DMS79 (cell line): ENCODE measurements at places on chromosomes 11 and 22.
A peak's percentile ranks its signal among the peaks of the same experiment; 100 is the strongest.

- no peak for DNase-seq
Measured at GRCh38 chr22:48222742-48223487, 1460.5 kb downstream of the TBC1D22A start.

- DNase-seq, result peak; percentile 70
Measured at GRCh38 chr11:10930972-10931760, 73.3 kb upstream of the ZBED5 start.

- no peak for DNase-seq
Measured at GRCh38 chr11:70637949-70638583, 239.7 kb downstream of the CTTN start.

GRCh38 chr11:1642288-1643145 is 12.9 kb downstream of the KRTAP5-5 start:
- DNase-seq, result no peak

- no peak for DNase-seq
Measured at GRCh38 chr11:30392221-30392784, 69.4 kb downstream of the ARL14EP start.

DNA sequence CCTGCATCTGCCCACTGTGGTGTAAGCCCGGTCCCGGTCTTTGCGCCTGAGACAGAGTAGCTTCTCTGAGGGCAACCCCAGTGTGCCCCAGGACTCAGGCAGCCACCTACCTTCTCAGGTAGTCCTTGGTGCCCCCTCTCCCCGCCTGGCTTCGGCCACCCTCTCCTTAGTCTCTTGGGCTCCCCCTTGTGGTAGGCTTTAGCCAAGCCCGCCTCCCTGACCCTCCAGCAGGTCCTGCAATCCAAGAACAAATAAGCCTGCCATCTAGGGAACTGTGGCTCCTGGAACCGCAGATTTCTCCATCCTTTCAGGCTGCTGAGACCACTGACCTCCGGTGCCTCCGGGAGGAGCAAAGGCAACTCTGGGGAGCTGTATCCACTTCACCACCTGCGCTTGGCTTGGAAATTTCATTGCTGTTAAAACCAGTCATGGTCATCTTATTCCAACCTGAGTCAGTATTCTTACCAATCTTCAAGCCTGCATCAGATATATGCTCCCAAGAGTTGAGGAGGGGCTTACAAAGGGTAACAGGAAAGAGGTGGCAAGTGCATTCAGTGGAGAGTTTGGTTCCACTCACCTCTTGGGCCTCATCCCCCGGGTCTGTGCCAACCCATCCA is 52.8 kb upstream of the TENM4 start:
- DNase-seq, result no peak

DNA sequence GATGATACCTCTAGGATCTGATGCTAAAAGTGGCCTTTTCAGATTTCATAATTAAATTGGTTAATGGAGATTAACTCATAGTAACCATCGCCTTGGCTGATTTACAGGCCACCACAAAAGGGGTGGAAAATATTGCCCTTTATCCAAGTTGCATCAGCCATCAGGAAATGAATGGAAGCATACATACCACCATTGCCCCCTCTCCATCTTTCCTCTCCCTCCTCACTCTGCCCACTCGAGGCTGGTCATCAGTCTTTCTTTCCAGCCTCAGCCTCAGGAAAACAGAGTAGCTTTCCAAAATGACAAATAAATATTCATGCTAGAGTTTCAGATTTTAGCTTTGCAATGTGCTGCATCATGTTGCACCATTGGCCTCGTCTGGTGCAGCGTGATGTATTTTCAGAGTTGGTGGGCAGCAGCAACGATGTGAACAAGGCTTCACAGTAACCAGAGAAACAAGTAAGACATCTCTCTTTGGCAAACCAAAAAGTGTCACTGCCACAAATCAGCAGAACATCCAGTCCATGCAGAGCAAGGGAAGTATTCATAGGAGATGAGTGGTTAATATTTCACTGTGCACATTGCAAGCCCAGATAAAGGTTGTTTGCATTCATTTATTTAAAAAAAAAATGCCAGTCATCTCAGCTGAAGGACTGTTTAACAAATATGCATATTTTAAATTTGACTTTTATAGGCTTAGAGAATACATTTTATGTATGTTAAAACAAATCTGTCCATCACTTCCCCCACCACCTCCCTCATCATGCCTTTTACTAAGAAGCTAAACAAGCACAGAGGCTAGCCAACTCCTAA is 136.7 kb upstream of the FAT3 start:
- no peak for DNase-seq

GRCh38 chr11:61921446-61921845 is 4.1 kb upstream of the RAB3IL1 start:
- no peak for DNase-seq

- no peak for DNase-seq
Measured at GRCh38 chr22:30275625-30276024, 9.0 kb upstream of the OSM start.

- no peak for DNase-seq
Measured at GRCh38 chr11:79456501-79456900, 15.7 kb upstream of the TENM4 start.

GRCh38 chr11:1230456-1231395 is 7.9 kb downstream of the MUC5B start:
- DNase-seq, result no peak

DNA sequence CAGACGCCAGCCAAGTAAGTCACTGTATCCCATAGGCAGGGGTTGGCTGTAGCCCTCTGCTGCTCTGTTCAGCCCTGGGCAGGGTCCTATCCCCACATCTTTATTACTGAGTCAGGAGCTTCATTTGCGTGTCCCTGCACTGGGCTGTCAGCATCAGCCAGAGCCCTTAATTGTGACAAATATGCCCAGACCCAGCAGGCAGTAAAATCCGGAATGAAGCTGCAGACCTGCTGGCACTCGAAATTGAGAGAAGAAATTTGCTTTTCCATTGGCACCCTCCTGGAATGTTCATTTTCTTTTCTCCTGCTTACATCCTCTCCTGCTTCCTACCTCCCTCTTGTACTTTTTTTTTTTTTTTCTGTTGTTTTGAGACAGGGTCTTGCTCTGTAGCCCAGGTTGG is 43.8 kb downstream of the CEP164 start:
- DNase-seq, result no peak

- no peak for DNase-seq
Measured at GRCh38 chr11:987671-988070, 48.8 kb downstream of the MUC6 start.

DNA sequence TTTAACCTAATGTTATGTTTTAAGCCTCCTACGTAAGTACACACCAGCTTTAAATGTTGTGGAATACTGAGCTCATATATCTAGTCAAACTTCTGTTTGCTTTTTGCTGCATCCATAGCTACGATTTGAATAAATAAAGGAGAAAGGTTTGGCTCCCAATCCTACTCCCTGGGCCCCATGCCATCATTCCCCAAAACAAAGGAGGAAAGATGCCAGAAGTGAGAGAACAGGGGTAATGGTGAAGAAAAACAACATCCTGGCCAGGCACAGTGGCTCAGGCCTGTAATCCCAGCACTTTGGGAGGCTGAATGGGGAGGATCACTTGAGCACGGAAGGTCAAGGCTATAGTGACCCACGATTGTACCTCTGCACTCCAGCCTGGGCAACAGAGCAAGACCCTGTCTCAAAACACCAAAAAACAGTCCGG is 26.5 kb downstream of the SCGB1A1 start:
- no peak for DNase-seq

GRCh38 chr11:125688632-125689031 is 8.0 kb upstream of the ACRV1 start:
- DNase-seq, result no peak

DNA sequence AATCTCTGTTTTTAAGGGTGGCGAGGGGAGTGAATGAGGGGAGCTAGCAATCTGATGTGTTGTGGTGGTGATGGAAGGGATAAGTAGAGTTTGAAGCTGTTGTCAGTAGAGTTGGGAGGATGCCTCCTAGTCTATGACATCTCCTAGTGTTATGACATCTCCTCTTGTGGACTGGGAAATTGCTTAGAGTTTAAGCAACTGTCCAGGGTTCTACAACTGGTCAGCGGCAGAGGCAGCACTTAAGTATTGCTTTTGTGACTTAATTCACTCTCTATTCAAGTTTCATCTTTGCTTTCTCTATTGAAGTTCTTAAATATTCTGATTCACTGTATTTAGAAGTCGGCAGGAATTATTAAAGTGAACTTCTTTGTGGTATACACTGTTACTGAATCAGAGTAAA is 13.8 kb downstream of the BMAL1 start:
- DNase-seq, result no peak

DNA sequence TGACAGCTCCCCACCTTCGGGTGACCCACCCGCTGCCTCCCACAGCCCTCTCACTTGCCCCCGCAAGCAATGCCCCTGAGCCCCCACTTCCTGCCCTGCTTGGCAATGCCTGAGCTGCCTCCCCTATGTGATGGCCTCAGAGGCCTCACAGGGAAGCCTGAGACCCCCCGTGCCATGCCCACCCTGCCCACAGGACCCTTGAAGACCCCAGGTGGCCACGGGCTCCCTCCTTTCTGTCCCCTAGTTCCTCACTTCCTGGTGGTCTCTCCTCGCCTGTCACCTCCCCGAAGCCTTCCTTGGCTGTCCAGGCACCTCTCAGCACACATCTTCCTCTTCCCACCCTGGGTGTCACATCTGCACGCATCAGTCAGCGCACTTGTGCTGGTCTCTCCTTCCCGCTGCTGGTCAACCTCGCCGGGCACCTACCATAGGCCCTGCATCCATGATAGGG is 90.5 kb downstream of the BRD1 start:
- DNase-seq, result no peak

- DNase-seq, result no peak
Measured at GRCh38 chr22:35140879-35141745, 75.2 kb downstream of the ISX start.
